Forelimb muscle (tissue), 1 donor: ENCODE measurements at places on chromosomes 7 and 10.

GRCh38 chr7:157003445-157003755, 7.1 kb downstream of the MNX1 start:
- DNase-seq, result no peak

- DNase-seq, result no peak
Observed at GRCh38 chr10:11012421-11013295, 5.0 kb upstream of the CELF2 start.

GRCh38 chr10:86693721-86694369, 25.5 kb downstream of the LDB3 start:
- DNase-seq, result no peak

DNA sequence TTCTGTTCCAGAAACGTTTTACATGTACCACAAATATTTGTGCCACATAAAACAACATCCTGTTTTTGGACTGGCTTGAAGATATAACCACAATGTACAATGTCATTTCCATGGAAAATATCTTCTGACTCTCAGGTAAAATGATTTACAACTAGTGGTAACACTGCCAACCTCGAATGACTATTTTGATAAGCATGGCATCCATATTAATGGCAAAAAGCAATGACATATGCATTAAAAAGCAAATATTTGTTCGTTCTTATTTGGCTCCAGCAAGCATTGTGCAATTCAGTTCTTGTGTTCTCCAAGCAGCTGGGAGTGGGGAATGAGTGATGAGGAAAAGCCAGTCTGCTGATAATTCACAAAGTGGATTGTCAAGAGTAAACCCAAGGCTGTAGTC, 289.0 kb downstream of the PLXDC2 start:
- DNase-seq, result no peak

DNA sequence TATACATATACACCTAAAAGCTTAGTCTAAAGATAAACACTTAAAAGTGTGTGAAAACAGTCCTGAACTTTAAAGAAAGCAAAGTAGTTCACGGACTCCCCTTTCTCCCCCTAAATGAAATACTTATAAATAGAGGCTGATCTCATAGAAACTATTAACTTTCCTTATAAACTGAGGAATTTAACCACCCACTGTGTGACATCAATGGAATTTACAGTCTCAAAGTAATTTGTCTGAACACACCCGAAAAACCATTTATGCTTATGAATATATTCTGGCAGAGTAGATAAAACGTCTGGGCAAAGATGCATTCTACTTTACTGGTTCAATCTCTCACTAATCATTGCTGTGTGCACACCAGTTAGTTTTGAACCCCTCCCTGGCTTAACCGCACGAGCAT, 181.8 kb upstream of the DGKB start:
- DNase-seq, result no peak

DNA sequence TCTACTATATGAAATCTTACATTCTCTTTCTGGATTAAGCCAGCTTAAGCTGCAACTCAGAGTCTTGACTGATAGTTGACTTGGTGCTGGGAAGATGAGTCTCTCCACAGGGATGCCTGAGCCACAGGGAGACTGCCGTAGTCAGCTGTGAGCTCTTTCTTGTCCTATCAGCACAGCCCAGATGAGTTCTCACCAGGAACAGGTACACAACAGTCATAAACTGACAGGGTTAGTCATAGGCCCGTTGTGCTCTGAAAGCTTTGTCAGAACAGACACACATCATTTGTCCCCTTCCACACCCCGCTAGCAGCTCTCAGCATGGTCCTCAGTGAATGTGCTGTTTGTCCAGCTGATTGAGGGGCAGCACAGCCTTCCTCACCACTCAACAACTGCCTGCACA, 221.6 kb downstream of the RPS24 start:
- no peak for DNase-seq

DNA sequence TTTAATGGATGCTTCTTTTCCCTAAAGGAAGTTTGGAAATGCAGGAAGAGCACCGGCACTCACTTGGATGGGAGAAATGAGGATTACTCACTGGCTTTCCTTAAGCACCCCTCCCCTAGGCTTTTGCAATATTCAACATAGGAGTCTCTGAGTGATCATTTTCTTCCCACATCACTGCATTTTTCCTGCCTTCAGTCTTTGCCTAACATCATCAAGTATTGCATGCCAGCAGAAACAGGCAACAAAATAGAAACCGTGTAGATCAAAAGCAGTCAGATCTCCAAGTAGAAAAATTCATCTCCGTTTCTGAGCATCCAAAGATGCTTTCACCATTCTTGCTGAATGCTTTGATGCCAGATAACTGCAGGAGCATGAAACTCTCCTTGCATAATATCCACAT, 119.9 kb downstream of the ADCYAP1R1 start:
- DNase-seq, result no peak

DNA sequence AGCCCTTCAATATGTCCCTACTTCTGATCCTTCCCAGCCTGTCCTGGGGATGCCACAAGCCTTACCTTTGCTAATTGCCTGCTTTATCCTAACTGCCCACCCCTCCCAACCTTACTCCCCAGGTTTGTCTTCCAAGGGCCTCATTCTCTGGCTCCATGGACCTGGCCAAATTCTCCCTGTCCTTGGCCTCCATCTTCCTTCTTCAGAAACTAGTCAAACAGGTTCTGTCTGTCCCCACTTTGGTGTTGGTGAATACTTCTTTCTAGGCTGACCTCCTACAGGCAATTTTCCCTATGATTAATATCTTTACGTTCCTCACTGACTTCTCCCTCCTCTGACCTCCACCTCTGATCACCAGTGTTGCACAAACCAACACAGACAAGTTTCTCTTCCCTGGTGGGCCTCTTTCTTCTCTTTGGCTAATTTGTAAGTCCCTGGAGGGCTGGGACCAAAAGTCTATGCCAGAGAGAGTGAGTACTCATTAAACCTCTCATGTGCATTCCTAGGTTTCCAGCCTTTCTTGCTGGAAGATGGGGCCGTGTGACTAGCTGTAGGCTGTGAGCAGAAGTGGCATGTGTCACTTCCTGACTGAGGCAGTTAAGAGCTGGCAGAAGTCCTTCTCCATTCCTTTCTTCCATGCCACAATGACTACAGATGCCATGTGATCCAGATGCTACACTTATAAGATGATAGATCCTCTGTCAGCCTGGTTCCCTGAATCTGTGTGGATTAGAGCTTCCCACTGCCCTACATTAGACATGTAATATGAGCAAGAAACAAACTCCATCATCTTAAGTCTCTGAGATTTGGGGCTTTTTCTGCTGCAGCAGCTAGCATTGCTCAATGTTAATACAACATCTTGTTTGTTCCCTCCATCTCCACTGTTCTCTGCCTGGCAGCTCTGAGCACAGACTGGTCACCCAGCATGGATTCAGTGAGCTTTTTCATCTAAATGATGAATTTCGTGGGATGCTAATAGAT, 382.7 kb downstream of the RPS24 start:
- DNase-seq, result no peak

GRCh38 chr7:126501617-126502016, 751.1 kb downstream of the GRM8 start:
- DNase-seq, result no peak

DNA sequence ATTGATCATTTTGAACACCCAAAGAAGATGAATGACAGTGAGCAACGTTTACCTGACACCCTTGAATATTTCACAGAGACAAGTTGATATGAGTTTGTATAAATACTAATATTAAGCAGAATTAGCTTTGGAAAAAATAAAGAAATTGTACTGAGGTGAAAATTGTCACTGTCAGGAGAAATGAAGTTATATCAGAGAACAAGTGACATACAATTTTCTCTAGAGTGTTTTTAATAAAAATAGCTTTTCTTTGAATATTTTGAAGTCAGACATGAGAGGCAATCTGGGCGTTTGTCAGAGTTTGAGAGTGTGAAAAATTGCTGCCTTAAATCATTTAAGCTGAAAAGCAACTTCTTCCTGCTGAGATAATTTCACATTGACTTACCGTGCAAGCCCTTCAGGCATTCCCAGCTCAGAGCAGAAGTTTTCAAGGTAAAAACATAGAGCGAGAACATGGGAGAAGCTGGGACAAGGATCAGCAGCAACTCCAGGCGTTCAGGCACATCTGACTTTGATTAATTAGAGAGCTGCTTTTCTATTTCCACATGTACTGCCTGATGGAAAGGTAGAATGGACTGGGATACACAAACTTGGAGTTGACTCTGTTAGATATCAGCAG, 535.9 kb downstream of the TFEC start:
- DNase-seq, result no peak

- no peak for DNase-seq
Observed at GRCh38 chr7:65731562-65732035, 141.3 kb upstream of the VKORC1L1 start.

- peak; percentile 16 for DNase-seq
Observed at GRCh38 chr10:131972474-131973071, 9.2 kb downstream of the BNIP3 start.

DNA sequence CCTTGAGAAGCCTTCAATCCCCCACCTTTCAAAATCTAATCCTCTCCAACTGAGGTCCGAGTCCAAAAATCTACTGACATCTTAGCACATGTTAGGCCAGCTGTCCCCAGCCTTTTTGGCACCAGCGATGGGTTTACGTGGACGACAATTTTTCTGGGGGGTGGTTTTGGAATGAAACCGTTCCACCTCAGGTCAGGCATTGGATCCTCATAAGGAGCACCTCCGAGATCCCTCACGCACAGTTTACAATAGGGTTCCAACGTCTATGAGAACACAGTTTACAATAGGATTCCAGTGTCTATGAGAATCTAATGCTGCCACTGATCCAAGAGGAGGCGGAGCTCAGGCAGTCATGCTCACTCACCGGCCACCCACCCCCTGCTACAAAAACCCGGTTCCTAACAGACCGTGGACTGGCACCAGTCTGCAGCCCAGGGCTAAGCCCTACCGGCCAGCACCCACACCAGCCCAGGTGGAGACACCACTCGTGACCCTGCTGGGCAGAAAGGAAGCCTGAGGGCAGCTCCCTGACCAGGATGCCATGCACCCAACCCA, 107.6 kb downstream of the DIP2C start:
- DNase-seq, result no peak

GRCh38 chr7:73774923-73775322, 4.9 kb upstream of the CLDN3 start:
- no peak for DNase-seq

DNA sequence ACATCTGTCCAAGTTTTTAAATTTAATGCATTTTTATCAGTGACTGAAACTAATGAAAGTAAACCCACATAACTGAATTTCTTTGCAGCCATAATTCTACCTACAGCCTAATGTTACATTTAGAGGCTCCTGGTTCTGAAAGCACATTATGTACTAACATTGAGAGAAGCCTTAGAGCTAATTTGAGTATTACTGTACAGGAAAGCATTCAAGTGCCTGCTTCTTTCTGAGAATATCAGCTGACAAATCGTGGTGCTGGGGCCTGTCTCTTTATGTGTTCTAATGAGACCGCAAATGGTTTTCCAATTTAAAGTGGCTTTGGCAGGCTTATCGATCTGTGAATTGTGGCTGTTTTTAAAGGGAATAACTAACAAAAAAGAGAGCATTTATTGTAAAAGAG, 32.3 kb upstream of the DGKB start:
- DNase-seq, result no peak

- no peak for DNase-seq
Observed at GRCh38 chr10:2963889-2964631, 103.3 kb upstream of the PFKP start.

GRCh38 chr7:111758332-111758731, 196.0 kb upstream of the IMMP2L start:
- no peak for DNase-seq

- DNase-seq, result no peak
Observed at GRCh38 chr10:24202181-24202570, 6.8 kb upstream of the KIAA1217 start.

DNA sequence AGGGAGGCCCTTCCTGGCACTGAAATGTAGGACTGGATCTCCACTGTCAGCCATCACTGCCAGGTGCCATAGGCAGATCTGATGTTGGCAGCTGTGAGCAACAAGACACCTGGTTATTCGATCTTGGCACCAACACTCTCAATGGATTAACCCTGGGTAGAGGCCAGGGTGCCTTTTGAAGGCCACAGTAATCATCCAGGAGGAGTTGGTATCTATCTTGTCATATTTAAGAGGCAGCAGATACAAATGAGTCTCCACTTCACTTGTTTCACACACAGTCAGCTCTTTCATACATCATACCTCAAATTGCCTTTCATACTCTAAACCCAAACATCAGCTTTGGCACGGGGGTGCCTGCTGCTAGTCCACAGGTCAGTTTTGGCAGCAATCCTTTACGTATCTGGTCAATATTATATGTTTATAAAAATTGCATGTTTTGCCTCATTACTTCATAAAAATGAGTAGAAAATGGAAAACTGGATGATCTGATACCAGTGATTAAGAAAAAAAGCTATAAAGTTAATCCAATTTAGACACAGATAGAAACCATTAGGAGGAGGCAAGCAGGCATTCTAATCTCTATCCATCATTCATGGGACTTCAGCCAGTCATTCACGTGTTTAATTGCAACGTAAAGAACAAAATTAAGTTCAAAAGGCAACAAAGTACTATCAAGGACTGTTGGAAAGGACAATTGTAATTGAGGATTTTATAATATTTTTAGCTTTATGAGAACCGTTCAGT, 12.7 kb upstream of the CACUL1 start:
- DNase-seq, result no peak

GRCh38 chr10:51158832-51159231, 84.5 kb downstream of the PRKG1 start:
- no peak for DNase-seq

- no peak for DNase-seq
Observed at GRCh38 chr10:103442031-103442461, 10.1 kb downstream of the CALHM2 start.
